Hematopoietic multipotent progenitor cell treated with erythropoietin and hydrocortisone succinate and interleukin-3 and kit ligand, for 4 days (in vitro differentiated cells): ENCODE measurements at places on chromosomes 4 and X.

DNA sequence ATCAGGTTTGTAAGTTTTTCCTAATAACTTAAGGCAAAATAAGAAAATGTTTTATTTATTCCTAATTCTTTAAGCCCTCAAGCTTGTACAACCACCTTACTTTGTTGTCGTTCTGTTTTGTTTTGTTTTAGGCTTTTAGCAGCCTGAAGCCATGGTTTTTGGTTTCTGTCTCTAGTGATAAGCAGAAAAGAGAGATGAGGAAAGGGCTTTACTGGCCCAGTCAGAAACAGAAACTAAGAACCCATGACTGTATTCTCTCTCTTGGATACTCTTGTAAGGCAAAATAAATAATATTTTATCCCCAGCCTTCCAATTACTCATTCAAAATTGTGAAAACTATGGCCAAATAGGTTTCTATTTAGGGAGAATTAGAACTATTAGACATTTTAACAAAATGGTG is 29.4 kb downstream of the TBC1D19 start:
- DNase-seq: peak; percentile 35

DNA sequence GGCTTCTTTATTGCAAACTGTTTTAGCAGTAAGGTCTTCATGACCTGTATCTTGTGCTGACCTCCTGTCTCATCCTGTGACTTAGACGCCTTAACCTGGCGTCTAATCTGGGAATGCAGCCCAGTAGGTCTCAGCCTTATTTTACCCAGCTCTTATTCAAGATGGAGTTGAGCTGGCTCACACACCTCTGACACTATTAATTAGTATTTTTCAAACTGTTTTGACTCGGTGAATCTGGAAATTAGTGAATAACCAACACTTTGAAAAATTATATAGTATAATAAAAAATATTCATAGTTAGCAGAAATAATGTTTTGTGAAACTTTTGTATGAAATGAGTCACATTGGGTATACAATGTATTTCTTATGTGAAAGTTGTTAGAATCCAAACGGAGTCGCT is 189.4 kb downstream of the PDGFRA start:
- DNase-seq: no peak

DNA sequence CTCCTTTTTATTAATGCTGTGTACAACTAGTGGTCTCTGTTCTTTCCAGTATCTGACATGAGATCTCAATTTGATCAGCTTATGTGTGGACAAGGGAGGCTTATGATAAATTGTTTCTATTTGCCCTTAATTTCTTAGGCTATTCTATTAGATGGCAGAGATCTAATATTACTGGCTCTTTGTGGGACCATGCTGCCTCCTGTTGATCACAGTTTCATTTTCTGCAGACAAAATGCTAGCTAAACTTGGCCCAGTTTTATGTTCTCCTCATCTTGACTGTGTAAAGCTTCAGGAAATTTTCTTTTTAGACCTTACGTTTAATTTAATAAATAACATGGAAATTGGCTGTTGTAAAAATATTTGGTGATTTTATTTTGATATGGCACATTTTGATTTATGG is 627.1 kb upstream of the AADAT start:
- no peak for DNase-seq

- DNase-seq: no peak
Observed at GRCh38 chrX:142156567-142156966, 48.5 kb downstream of the MAGEC2 start.

GRCh38 chr4:11632025-11632424 is 203.3 kb upstream of the HS3ST1 start:
- DNase-seq: no peak

GRCh38 chr4:144090744-144091143 is 49.8 kb downstream of the GYPA start:
- DNase-seq: no peak

DNA sequence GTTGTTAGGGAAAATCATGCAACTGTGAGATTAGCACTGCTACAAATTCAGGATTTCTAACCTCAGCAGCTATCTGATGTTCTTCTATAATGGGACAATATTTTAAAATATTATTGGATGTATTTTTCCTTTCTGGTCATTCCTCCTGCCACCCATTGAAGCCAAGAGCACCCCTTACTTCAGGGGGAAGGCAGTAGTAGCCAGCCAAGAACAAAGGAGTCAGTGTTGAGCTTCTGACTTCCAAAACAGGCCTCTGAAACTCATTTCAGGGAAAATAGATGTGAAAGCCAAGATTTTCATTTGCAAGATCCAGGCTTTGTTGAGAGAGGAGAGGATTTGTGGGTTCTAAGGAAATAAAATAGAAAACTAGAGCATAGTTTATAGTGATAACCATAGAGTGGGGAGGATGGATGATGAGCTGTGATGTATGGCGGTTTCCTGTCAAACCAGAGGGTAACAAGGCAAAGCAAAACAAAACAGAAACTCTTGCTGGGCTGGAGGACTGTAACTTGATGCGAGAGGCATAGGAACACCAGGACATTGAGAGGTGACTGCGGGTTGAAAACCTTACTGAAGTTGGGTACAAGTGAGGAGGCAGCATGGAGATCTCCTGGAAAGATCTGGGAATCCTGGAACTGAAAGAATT is 173.7 kb upstream of the LEF1 start:
- DNase-seq: no peak

DNA sequence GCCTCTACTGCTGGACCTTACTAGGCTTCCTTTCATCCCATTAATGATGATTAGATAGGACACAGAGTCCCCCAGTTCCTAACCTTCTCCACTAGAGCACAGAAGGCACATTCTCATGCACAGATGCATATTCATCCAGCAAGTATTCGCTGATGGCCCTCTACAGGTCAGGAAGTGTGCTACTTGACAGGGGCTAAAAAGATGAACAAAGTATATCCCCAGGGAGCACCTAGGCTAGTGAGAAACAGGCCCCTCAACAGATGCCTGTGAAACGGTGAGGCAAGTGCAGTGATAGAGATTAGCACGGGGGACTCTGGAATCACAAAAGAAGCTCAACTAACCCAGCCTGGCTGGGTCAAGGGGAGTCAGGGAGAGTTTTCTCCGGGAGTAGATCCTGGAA is 95.8 kb downstream of the MGST2 start:
- peak; percentile 71 for DNase-seq

GRCh38 chrX:153900831-153901752 is 3.4 kb upstream of the AVPR2 start:
- DNase-seq: peak; percentile 84

DNA sequence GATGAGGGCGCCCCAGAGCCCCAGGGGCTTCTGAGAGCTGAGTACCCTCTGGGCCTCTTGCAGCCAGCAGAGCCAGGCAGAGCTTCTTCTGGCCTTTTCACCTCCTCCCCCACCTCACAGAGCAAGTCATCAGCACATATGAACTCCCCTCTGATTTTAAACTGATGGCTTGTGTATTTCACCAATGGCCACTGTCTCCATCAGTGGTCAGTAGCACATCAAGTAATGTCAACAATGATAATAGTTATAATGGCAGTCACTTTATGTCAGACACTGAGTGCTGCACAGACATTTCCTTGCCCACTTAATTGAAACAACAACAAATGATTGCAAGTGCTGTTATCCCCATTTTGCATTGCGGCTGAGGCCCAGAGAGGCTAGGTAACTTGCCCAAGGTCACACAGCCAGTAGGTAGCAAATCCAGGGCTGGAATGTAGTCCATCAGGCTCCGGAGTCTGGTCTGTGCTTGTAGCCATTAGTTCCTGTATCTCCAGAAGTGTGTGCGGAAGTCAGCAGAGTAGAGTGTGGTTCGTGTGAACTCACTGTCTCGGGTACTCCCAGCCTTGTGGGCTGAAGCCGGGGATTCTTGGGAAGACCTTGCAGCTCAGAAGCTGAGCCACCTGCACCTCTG is 3.0 kb downstream of the ATP2B3 start:
- DNase-seq: no peak

GRCh38 chrX:122546269-122546668 is 637.8 kb upstream of the GRIA3 start:
- DNase-seq: no peak

DNA sequence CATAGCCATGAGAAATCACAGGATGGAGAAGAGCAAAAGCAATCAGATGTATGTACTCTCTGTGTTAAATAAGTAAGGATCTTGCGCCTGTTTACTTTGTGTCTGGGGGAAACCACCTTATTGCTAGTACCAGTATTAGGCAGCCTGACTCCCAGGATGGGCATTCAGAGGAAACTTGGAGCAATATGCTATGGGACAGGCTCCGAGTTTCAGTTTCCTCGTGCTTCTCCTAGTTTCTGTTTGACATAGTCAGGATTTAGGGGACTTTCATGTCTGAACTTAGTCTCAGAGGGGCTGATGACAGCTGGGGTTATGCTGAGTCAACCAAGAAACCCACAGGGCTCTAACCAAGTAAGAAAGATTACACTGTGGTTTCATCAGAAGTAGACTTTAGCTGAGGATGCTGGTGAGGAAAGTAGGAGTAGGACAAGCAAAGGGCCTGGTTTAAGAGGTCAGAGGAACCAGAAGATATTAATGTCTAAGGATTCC is 13.5 kb downstream of the NSUN7 start:
- peak; percentile 81 for DNase-seq

DNA sequence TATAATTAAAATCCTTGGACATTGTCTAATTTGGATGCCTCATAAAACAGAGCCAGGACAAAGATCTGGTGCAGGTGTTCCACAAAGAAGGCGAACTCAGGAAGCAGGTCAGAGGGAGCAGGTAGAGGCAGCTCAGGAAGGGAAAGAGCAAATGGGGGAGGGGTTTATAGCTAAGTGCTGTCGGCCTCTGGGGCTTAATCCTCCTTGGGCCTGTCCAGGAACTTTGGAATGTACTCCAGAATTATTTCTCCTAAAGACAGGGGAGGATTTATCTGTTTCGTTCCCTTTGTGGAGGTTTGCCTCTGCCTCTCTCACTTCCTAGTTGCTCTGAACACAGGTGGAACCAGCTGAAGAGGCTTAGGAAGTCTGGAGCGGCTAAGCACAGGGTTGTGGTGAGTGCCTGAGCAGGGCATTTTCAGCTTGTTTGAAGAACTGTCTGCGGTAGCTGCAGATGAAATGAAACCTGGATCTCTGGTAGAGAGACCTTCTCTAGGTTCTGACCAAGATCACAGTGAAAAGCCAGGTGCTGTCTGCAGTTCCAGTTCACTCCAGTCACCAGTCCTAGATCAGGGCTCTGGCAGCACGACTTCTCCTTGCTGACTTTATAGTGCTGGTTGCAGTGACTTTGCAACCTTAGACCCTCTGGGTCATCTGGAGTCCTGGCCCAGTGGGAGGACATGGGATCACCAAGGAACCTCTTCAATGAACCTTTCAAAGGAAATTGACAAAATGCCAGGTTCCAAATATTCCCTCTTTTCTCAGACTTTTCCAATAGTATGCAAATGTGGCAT is 519.2 kb downstream of the PCDH10 start:
- DNase-seq: no peak

- DNase-seq: no peak
Observed at GRCh38 chr4:40185830-40186664, 10.8 kb upstream of the RHOH start.

GRCh38 chrX:24607616-24608015 is 39.5 kb downstream of the PCYT1B start:
- DNase-seq: no peak

- no peak for DNase-seq
Observed at GRCh38 chr4:25750874-25751273, 95.2 kb downstream of the SLC34A2 start.

DNA sequence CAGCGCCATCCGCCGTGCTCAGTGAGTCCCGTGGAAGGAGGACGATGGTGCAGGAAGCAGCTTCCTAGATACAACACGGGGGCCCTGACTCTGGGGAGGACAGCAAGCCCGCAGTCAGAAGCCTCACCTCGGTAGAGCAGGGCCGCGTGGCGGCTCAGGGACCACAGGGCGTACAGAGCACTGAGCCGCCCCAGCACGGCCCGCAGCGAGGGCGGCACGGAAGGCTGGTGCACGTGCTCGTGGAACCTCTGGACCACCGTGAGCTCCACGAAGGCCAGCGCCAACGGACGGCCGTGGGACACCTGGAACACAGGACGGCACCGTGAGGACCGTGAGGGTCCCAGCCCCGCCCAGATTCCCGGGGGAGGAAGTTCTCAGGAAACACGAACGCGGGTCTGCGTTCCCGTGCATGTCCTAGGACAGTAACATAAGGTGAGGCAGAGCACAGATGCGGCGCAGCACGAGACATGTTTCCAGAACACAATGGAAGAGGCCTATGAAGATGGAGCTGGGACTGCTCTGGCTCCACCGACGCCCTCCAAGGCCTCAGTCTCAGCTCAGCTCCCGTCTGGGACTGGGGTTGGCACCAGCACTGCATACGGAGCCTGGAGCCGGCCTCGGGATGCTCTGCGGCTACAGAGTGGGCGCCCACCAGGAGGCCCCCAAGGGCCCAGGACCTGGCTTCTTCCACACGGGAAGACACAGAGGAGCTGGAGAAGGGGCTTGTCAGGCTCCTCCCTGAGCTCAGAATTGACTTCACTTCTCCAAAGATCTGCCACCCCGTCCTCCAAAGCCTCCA is 65.5 kb downstream of the ACOX3 start:
- DNase-seq: no peak

GRCh38 chrX:106201502-106202178 is 33.5 kb downstream of the PWWP3B start:
- no peak for DNase-seq

DNA sequence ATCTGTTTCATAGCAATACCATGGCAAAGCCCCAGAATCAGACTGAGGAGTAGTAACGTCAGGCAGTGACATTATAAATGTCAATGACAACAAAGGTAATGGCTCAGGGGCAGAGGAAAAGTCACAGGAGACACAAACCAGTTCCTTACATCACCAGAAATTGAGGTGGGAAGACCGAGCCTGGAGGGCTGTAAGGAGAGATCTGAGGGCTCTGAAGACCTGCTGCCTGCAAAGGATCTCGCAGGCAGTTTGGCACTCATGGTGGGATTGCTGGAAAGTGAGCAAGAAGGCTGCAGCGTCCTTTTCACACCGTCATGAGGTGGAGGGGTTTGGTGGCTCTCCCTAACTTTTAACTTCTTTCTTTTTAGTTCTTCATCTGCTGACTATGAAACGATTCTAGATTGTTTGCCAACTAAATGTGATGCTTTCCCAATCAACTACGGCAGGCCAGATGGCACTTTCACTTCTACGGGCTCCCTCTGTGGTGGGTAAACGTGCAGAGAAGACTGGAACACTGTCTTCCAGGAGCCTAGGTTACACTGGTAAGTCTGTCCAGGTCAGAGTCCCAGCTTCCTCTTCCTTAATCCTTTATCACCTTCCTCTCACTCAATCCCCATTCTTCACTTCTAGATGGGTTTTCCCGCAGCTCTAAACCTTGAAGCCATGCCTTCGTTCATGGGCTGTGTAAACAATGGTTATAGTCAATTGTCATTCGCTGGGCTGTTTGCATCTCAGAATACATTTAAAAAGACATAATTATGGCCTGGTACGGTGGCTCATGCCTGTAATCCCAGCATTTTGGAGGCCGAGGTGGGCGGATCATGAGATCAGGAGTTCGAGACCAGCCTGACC is 58.2 kb downstream of the TBC1D9 start:
- no peak for DNase-seq

- no peak for DNase-seq
Observed at GRCh38 chr4:129059028-129059427, 34.3 kb downstream of the SCLT1 start.

GRCh38 chrX:56833626-56834025 is 104.6 kb downstream of the NBDY start:
- no peak for DNase-seq
